ENCODE measurements at places on chromosomes 5 and 9.

DNA sequence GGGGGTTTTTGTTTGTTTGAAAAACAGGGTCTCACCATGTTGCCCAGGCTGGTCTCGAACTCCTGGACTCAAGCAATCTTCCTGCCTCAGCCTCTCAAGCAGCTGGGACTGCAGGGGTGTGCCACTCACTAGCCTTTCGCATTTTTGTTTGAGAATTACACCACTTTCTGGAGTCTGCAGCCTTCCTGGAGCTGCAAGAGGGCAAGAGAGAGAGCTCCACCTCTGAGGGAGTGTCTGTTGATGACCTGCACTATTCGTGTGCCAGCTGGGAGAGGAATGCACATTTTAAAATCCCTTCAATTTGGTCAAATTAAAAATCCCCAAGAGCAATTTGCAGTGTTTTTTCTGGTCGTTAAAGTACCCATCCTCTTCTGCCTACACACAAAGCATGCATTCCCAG, 5.0 kb upstream of the CKMT2 start:
- DNase-seq = no peak

GRCh38 chr9:131078427-131079366, 17.6 kb upstream of the AIF1L start:
- DNase-seq = no peak

DNA sequence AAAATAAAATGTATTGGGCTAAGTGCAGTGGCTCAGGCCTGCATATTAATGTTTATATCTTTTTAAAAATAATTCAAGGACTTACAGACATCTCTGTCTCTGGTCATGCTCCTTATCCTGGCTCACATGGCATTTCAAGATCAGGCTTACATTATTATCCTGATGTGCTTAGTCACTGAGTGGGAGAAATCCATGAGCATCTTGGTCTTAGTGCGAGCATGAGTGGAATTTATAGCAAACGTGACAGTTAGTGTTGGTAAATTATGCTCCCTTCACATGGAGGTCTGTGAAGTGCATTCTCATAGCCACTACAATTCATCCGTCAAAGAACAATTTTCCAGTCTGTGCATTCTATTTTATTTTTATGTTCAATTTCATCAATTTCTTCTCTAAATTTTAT, 237.8 kb upstream of the EDIL3 start:
- DNase-seq = no peak

GRCh38 chr5:21776466-21776865, 1076.7 kb downstream of the CDH12 start:
- no peak for DNase-seq

DNA sequence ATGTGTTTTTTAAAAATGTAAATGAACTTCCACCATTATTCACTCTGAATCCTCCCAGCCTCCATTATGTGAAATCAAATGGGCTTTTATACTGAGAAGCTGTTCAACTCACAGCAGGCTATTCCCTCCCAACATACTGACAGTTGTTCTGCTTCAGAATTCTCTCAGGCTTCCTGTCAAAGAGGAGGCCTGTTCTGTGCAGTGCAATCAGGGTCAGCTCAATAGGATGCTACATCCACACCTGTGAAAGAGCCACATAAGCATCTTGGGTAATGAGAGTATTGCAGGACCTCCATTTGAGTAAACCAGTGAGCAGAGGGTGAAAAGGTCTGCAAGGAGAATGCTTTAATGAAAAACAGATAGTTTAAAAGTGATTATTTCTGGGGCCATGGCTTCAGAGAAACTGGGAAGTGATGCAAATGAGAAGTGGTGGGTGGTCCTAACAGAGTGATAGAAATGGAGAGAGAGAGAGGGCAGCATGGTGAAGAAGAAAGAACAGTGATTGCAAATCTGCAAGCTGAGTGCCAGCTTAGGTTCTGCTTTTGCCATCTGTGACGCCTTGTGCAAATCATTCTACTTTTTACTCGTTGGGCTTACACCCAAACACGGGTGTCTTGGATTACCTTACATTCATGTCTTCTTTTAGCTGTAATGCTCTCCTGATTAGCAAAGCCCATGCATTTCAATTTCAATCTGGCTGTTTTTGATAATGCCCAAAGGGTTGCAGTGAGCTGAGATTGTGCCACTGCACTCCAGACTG, 202.5 kb upstream of the NMUR2 start:
- DNase-seq = no peak

GRCh38 chr5:149754172-149754880, 24.2 kb downstream of the PPARGC1B start:
- no peak for DNase-seq

DNA sequence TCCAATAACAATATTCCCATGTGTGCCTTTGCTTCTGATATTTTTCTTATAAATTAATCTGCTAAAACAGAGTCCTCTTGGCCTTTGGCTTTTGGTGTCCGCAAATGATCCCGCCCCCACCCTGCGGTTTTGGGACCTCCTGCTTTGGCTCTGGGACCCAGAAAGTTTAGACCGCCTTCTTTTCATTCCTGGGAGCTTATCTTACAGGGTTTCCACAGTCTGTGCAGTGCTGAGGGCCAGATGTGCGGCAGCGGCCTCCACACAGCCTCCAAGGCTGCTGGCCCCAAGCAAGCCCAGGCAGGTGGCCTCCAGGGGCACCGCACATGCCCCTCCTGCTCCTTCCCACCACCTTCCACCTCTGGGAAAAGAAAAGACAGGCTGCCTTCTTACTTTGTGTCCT, 191.5 kb downstream of the ERCC6L2 start:
- no peak for DNase-seq

DNA sequence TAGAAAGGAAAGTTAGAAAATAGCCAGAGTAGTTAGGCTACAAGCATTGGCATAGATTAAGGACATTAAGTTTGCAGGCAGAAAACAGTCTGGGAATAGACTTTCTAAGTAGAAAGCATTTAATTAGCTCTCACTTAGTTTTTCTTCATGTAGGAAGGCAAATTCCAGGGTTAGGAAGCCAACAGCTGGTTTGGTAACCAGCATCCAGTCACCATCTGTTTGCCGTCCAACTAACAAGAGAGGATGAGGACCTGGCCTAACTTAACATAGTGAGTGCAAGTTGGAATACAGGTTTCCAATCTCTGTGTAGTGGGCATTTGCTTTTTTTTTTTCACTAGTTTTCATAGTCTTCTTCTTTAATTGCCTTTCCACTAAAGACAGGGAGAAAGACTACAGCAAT, 121.7 kb upstream of the NR3C1 start:
- DNase-seq = no peak

DNA sequence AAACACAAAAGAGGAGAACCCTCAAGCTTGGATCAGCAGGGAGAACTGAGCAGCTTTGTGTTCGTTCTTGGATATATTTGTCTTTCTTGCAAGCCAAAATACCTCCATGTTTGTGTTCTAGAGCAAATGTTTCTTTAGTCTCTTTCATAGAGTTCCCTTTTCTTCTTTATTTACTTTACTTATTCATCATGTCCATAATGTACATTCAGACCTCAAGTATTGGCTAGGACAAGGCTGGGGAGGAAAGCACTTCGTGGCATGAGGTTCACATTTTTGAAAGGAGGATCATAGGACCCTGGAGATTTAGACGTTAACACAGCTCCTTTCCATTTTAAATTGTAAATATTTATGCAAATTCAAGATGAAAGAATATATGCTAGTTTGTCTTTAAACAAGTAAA, 590.2 kb upstream of the MEF2C start:
- no peak for DNase-seq

- DNase-seq = peak; percentile 44
These were observed 95.3 kb upstream of the IER5L start for GRCh38 chr9:129273136-129273895.

- no peak for DNase-seq
These were observed 51.7 kb downstream of the SH3GL2 start for GRCh38 chr9:17630531-17630949.

DNA sequence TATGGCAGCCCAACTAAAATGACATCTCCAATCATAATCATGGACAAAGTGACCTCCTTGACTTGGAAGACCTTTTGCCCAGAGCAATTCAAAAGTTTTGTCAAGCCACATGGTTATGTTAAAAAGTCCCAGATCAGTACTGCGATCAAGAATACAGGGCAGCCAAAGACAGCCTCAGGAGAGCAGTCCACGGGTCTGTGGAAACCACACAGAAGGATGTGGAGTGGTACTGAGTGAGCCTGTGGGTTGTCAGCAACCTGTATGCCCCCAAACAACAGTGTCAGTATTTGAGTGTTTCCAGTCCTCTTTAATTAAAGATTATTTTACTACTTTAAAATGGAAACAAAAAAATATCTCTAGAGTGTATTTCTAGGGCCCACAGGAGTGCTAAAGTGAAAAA, 345.4 kb upstream of the EFNA5 start:
- no peak for DNase-seq

GRCh38 chr9:89881431-89881830, 276.6 kb downstream of the GADD45G start:
- no peak for DNase-seq

DNA sequence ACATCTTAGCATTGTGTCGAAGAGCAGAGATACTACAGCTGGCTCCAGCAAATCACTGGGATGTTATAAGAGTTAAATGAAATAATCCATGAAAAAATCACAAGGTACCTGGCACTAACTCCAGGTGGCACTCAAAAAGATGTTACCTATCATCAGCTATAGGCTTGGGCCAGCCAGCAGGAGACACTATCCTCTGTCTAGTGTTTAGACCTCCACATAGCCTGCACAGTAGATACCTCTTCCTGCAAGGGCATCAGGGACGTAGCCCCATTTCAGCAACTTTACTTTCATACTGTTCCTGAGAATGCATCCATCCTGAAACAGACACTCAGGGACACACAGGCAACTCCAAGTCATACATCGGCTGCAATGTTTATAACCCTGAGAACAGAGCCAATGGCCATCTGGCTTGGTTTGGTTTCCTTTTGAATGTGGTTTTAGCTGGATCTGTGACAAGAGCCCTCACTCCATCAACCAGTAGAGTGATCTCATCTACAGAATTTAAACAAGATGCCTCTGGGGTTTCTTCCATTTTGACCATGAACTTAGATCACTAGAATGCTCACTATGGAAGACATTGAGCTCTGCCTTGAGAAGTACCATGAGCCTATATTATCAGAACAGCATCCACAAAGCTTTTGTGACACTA, 69.9 kb downstream of the TLE1 start:
- no peak for DNase-seq

DNA sequence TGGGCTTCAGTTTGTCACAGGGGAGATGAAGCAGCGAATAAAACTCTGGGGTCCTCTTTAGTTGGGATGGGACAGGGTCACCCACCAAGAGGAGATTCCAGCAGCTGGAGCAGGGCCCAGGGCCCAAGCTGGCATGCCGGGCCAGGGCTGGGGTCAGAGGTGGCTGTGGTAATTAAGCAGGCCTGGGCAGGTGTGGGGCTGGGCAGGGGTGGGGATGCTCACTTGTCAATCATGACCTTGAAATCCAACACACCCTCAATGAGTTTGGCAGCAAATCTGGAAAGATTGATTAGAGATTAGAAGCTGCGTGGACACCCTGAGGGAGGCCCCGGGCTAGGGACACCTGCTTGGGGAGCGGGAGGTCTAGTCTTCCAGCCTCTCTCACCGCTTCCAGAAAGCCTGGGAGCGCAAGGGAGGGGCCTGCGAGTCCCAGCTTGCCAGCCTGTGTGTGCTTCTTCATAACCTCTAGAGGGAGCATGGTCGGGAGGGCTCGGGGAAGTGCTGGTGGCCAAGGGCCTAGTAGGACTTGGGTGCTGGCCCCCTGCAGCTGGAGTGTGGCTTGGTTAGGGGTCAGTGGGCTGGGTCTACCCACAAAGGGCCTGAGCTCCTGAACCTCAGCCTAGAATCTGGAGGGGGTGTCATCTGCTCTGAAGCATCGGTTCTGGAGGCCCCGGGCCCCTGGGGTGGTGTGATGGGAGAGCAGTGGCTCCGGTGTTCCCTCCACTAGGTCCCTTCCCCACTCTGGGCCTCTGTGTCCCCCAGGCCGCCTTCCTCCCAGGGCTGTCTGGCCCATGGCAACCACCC, 7.6 kb downstream of the CRAT start:
- no peak for DNase-seq
